ENCODE measurements at places on chromosomes 2 and 18.

- DNase-seq = no peak
Measured at GRCh38 chr2:176997074-176997791, 215.4 kb upstream of the HNRNPA3 start.

DNA sequence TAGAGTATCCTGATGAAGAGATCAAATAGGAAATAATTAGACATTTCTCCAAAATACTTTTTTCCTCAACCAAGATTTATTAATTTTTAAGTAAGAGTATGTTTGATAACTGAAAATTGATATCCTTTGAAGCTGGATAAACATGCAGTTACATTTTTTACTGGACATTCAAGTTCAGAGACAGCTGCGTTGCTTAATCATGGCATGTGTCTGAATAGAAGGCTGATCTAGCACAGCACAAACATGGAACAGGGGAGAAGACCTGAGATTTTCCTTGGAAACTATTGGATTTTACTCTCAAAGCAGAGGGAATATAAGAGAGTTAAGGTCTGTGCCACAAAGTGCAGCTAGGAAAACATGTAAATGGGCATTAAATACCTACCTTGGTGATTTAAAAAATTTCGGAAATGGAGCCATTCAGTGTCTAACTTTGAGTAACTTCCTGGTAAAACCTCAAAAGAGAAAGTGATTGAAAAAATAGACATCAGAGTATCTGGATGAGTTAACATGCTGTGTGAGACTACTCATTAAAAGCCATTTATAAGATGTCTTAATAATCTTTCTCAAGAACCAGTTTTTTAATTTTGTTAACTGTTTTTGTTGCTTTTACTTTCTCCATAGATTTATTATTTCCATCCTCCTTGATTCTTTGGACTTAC lies 31.8 kb downstream of the CRIM1 start:
- no peak for DNase-seq

DNA sequence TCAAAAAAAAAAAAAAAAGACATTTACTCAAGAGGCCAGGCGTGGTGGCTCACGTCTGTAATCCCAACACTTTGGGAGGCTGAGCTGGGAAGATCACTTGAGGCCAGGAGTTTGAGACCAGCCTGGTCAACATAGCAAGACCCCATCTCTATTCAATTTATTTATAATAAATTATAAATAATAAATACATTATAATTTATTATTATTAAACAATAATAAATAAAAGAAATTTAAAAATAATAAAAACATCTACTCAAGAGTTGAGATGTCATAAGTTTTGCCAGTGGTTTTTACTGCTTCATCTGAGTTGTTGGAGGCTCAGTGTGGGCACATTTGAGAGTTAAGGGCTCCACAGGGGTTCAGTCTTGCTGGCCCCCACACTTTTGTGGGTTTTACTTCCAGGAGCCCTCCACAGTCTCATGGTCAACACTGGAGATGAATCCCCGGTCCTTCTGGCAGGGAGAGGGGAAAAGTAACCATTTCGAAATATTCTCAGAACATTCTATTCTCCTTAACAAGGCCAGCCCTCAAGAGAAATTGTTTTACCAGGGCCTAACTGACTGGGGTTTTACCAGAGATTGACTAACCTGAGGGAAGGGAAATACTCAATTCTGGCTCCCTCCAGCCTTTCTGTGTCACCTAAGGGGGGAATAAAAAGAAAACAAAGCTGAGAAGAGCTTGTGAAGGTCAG lies 51.6 kb upstream of the NCOA1 start:
- DNase-seq = no peak

DNA sequence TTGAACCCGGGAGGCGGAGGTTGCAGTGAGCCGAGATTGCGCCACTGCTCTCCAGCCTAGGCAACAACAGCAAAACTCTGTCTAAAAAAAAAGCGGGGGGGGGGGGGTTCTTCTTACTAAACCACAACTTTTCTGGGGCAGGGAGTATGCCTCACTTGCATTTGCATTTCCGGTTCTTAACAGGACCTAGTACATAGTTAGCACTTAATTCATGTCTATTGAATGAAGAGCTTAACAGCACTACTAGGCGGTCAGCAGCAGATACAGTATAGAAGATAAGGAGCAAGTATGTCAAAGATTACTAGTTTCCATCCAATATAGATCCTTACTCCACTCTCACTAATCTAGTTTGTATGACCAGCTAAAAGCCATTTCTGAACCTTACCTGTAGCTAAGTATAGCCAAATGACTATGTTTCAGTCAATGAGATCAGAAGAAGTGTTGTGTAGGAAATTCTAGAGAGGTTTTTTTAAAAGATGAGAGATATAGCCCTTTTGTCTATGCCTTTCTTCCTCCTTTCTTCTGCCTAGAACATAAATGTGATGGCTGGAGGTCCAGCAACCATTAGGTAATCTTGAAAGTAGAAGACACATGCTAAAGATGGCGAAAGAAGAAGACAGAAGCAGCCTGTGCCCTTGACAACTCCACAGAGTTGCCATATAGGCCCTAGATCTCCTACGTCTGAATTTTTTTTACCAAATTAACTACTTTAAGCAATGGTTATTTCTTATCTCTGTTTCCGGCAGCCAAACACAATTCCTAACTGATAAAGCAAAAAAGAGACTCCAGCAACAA lies 11.3 kb downstream of the HYCC2 start:
- DNase-seq = no peak

GRCh38 chr2:201715459-201715858 lies 17.0 kb upstream of the MPP4 start:
- DNase-seq = no peak

GRCh38 chr2:156333951-156334495 lies 1.5 kb upstream of the NR4A2 start:
- DNase-seq = no peak

DNA sequence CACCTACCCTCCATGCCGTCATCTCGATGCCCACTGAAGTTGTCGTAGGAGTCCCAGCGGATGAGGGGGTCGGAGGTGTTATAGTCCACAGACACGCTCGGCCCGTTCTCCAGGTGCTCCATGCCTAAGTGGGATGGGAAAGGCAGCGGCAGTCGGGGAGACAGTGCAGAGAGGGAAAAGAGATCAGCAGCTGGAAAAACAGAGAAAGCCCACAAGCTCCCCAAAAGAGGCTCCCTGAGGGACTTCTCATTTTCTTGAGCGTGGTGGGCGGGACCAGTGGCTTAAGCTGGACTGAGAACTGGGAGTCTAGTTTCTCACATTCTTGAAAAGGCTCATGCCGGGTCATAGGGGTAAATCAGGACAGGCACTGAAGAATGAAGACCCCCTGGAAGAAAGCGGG lies 121.9 kb downstream of the TNS1 start:
- DNase-seq = no peak
